Pons (tissue), 1 donor: ENCODE measurements at places on chromosomes 13 and 19.

GRCh38 chr13:24081387-24081786, 79.1 kb upstream of the SPATA13 start:
- no peak for DNase-seq

GRCh38 chr13:42957881-42958280, 34.2 kb downstream of the EPSTI1 start:
- DNase-seq, result no peak

GRCh38 chr13:44275381-44275780, 98.2 kb upstream of the SERP2 start:
- no peak for DNase-seq

DNA sequence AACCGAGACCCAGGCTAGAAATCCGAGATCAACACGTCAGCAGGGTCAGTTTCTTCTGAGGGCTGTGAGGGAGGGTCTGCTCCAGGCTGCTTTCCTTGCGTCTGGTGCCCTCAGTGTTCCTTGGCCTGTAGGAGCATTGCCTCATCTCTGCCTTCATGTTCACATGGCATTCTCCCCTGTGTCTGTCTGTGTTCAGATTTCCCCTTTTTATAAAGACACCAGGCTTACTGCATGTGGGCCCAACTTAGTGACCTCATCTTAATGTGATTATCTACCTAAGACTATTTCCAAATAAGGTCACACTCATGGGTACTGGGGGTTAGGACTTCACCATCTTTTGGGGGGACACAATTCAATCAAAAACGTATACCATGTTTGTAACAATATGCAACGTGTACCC, 57.2 kb upstream of the C1QTNF9 start:
- DNase-seq, result no peak

GRCh38 chr19:53971673-53972072, 8.9 kb downstream of the CACNG8 start:
- DNase-seq, result peak; percentile 18

GRCh38 chr19:5973376-5973775, 4.6 kb downstream of the RANBP3 start:
- no peak for DNase-seq

GRCh38 chr19:750640-751423, at the start of gene MISP:
MISP (plus strand) TSS chr19:751112; CDS start chr19:756947, 5,835 bp downstream.
- DNase-seq, result no peak

- no peak for DNase-seq
Observed at GRCh38 chr13:62653371-62653770, 1237.7 kb upstream of the PCDH20 start.

- DNase-seq, result no peak
Observed at GRCh38 chr19:28301463-28301862, 911.5 kb downstream of the UQCRFS1 start.

DNA sequence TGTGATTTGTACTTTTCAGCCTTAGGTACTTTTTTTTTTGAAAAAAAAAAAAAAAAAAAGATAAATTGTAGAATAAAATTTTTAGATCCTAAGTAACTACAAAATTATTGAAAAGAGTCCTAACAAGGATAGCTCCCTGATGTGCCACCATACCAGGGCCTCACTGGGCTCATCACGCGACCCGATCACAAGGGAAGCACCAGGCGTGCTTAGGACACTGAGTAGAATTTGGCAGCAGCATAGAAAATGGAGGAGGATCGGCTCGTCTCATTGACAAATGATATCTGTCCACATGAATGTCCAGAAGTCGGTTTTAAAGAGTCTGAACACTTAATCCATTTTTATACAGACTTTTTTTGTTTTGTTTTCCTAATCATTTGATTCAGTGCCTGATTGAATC, 179.0 kb downstream of the STK24 start:
- no peak for DNase-seq

DNA sequence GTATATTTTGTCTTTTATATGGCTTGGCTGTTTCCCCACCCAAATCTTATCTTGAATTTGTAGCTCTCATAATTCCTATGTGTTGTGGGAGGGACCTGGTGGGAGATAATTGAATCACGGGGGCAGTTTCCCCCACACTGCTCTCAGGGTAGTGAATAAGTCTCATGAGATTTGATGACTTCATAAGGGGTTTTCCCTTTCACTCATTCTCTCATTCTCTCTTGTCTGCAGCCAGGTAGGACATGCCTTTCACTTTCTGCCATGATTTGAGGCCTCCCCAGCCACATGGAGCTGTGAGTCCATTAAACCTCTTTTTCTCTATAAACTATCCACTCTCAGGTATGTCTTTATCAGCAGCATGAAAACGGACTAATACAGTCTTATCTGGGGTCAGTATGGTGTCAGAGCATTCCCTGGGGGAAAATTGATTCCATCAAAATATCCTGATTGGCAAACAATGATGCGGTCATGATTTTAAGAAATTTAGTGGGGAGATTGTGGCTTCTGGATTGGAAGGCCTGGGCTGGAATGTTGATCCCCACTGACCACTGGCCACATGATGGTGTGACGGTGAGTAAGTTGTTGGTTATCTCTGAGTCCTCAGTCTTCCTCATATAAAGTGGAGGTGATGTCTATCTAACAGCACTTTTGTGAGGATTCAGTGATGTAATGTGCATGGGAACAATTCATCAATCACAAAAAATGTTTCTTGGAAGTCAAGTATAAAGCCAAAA, 27.5 kb upstream of the ANKRD10 start:
- DNase-seq, result no peak

DNA sequence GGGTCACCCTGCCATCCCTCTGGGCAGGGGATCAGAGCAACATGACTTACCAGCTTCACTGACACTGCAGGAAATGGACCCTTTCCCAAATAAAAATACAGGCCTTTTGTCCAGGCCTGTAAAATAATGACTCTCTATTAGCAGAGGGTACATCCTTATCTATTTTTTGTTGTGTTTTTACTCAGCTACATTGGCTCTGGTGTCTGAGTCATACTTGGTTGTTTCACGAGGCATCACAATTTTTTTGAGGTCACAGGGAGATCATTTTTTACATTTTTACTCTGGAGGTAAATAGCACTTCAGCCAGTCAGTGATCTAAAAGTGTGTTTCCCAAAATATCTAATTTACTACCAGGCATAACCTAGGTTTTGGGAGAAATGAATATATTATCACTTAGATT, 6.9 kb upstream of the HTR2A start:
- DNase-seq, result no peak

- no peak for DNase-seq
Observed at GRCh38 chr13:113923376-113924063, 50.4 kb downstream of the C13orf46 start.

- DNase-seq, result no peak
Observed at GRCh38 chr13:112725346-112726015, 35.6 kb downstream of the ATP11A start.

- DNase-seq, result no peak
Observed at GRCh38 chr19:23305555-23305954, 55.4 kb upstream of the ZNF724 start.

GRCh38 chr19:11463391-11463790, 17.5 kb downstream of the ELAVL3 start:
- DNase-seq, result no peak

DNA sequence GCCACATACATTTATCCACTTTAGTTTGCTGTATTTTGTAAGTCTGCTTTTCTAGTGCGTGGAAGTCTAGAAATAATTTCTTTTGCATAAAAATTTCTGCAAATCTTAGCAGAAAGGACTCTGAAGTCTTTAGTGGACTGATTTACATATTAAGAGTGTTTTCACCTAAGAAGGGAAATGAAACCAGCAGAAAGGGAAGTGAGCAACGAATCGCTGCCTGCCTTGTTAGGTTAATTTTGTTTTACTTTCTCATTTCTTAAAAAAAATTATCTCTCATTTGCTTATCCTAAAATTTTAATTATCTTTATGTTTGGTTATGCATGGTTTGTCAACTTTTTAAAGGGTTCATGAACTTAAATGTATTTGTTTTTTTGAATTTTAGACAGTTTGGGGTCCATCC, 767 bp upstream of the GPR18 start:
- no peak for DNase-seq

DNA sequence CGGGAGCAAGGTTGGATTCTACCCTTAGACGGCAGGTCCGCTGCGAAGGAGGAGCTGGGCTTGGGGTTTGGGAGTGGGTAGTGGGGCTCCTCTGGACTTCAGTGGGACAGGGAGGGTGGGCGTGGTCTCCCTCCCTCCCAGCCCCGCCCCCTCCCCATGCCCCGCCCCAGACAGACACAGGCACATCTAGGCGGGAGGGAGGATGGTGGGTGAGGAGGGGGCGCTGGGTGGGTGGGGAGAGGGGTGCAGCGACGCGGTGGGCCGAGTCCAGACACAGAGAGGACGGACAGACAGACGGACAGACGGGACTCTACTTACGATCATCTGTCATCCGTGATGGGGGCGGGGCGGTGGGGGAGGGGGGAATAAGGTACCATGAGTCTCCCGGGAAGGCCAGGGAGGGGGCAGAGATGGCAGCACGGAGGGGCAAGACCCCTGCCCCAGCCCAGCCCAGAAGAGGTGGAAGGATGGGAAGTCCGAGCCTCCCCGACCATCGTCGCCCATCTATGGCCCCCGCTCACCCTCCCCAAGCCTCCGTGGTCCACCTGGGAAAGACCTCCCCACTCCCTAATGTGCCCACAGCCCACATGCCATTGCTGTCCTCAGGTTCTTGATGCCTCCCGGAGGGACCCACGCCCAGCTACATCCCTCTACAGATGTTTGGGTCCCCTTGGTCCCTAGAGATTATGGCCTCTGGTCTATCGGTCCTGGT, 64.8 kb downstream of the UNC13A start:
- no peak for DNase-seq

- no peak for DNase-seq
Observed at GRCh38 chr19:35856546-35857149, at the start of gene KIRREL2. KIRREL2 (plus strand) TSS chr19:35856911; CDS start chr19:35857120, 209 bp downstream.

- DNase-seq, result no peak
Observed at GRCh38 chr13:98201984-98202383, 24.9 kb upstream of the RNF113B start.

DNA sequence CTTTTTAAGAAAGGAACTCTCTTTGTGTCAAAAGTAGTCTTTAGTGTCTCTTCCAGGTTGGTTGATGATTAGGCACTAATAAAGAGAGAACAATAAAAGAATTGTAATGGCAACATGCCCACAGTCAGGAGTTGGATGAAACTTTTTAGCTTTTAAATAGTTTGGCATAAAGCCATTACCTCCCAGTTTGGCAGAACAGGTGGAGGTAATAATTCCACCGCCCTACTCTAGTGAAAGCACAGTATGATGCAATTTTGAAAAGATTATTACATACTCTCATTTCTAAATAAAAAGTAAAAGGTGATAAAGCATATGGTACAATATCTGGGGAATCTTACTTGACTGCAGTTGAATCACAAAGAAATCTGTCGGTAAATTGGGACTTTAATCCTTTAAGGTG, 497.6 kb downstream of the SUCLA2 start:
- no peak for DNase-seq

DNA sequence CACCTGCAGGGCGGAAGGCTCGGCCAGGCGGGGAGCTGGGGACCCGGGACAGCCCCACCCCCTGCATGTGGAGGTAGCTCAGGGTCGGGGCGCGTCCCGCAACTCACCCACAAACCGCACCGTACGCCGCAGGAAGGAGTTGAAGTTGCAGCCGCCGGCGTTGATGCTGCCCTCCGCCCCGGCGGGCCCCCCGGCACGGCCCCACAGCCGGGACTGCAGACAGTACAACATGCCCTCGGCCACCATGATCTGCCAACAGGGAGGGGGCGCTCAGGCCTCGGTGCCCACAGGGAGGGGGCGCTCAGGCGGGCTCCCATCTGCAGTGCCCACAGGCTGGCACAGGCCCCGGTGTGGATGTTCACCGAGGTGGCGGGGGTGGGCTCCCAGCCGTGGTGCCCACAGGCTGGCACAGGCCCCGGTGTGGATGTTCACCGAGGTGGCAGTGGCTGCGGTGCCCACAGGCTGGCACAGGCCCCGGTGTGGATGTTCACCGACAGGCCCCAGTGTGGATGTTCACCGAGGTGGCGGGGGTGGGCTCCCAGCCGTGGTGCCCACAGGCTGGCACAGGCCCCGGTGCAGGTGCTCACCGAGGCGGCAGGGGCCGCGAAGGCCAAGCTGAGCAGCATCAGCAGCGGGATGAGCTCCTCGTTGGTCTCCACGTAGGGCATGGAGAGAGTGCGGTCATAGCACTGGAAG, 6.5 kb downstream of the PLPPR3 start:
- no peak for DNase-seq

GRCh38 chr19:45800070-45800553, 7.5 kb upstream of the DMWD start:
- DNase-seq, result no peak

DNA sequence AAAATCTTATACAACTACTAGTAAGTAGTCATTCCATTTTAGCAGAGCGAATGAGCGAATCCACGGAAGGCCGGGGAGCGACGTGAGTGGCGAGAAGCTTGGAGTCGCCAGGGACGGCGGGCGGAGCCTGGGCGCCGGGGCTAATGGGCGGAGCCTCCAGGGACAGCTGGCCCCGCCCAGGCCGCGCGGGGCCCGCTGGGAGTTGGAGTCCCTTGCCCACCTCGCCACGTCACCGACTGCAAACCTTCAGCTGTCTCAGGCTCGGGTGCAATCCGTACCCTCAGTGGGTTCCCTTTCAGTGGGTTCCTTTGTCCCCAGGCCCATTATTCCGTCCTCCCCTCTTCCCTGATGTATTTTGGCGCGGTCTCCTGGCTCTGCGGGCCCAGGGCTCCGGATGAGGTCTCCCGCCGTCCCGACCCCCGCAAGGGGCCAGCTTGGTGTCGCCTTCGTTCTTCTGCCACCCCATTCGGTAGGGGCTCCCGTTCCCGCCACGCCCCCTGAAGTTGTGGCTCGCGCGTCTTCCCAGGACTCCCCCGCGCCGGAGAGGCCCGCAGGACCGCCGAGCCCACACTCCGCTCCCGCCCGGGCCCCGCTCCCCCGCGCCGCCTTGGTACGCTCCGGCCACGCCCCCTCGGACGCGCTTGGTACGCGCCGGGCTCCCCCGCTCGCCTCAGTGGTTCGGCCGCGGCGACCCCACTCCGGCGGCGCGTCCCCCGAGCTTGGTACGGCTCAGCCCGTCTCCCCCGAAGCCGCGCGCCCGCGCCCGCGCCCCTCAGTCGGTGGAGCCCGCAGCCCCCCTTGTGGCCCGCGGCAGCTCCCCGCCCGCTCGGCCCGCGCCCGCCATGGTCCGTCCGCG, at the start of gene PTOV1:
Gene PTOV1 (plus strand): TSS at position 673 of the 856 bp plus-strand sequence.
- DNase-seq, result peak; percentile 95

DNA sequence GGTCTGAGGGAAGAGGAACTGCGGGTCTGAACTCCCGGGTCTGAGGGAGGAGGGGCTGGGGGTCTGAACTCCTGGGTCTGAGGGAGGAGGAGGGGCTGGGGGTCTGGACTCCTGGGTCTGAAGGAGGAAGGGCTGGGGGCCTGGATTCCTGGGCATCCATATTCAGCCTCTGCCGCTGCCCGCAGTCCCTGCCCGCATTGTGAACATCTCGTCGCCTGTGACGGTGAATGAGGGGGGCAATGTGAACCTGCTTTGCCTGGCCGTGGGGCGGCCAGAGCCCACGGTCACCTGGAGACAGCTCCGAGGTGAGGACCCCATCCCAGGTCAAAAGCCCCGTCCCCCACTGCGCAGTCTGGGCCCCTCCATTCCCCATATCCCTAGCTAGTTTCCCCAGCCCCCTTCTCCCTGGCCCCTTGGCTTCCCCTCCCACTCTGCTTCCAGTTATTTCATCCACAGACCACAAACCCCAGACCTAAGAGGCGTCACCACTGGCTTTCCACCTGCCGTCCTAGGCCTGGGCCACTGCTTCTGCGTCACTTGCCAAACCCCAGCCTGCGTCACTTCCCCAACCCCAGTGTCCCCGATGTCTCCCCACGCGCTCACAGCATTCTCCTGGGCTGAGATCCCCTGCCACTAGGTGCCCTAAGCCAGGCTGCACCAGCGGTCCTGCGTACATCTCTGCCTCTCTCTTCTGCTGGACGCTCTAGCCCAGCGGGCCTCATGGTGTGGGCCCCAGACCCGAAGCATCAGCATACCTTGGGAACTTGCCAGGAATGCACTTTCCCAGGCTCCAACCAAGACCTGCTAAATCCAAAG, 13.9 kb downstream of the IGLON5 start:
- no peak for DNase-seq
